Activated CD8-positive, alpha-beta memory T cell treated with anti-CD3 and anti-CD28 coated beads for 4 hours (primary cell): ENCODE measurements at places on chromosomes 2 and 18.

- DNase-seq = no peak
Measured at GRCh38 chr2:11942178-11942569, 195.7 kb downstream of the LPIN1 start.

- DNase-seq = no peak
Measured at GRCh38 chr2:190213441-190214335, 105.9 kb downstream of the HIBCH start.

- DNase-seq = no peak
Measured at GRCh38 chr2:208713066-208713745, 306.6 kb downstream of the PTH2R start.

- no peak for DNase-seq
Measured at GRCh38 chr2:150133623-150134022, 353.8 kb downstream of the RND3 start.

DNA sequence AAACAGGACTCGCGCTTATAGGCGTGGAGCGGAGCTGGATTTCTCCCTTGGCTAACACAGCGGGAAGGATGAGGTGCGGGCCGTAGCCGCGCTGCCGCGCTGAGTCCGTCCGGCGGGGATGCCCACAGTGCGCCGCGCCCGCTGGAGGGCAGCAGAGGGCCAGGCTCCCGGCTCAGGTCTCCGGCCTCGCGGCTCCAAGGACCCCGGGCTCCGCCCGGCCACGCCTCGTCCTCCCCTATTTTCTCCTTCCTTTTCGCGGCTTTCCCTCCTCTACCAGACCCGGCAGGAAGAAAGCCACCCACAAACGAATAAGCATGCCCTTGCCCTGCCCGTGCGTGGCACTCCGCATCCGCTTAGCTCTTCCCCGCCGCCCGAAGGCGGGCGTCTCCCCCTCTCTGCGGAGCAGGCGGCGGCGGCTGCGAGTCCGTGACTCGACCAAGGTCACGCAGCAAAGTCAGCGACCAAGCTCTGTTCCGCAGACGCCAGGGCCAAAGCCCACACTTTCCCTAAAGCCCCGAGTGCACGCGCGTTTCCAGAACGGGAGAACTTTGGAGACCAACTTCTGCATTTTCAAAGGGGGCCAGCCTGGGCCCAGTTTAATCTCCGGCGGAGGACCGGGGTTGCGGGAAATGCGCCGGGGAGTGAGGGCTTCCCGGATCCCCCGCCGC, 48.5 kb downstream of the KCNIP3 start:
- DNase-seq = no peak

DNA sequence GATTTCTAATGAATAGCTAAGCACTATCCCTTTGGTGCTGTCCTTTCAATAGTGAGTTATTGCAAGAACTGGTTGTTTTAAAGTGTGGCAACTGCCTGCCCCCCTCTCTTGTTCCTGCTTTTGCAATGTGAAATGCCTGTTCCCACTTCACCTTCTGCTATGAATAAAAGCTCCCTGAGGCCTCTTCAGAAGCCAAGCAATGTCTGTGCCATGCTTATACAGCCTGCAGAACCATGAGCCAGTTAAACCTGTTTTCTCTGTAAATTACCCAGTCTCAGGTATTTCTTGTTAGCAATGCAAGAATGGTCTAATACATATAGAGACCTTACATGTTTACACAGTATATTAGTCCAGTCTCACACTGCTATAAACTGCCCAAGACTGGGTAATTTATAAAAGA, 15.0 kb upstream of the METTL21A start:
- DNase-seq = no peak

DNA sequence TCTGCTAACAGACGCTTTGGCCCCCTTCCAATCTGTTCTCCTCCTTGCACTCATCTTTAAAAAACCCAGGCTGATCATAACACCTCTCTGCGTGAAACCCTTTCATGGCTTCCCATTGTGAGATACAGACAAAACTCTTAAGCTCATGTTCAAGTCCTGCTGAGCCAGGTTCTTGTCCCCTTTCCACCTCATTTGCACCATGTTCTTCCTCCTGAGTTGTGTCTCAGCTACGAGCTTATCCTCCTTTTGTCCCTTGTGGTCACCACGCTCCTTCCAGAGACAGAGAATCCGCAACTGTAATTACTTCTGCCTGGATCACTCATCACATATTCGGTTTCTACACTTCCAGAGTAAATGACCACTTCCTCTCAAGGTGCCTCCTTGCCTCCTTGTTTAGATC, 238.8 kb downstream of the ACTR3 start:
- no peak for DNase-seq

GRCh38 chr18:13934676-13935075, 19.3 kb upstream of the MC2R start:
- DNase-seq = no peak

DNA sequence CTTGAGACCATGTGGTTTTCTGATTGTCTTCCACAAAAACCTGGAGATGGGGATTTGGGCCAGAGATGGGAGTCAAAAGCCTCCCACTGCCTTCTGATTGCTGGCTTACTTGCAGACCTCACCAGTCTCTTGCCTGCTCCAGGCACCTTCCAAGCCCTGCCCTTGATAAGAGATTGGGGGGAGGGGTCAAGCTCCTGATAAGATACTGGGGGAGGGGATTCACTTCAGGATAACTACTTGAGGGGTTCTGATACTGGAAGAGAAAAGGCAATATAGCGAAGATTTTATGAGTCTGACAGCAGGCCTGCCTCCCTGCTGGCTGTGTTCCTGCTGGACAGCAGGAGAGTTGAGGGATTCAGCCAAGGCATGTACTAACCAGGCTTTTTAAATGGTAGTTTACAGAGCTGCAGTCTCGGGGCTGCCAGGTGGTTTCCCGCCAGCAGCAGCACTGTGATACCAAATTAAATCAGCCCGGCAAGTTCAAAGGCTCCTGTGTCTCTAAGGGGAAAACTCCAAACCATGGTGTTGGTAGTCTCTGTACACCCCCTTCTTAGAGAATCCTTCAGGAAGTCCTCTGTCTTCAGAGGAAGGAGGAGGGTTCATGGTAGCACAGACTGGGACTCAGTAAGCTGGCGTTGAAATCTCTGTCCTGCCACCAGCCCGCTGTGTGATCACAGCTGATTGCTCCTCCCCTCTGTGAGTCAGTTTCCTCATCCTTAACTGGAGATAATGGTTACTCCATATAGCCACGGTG, 58.3 kb downstream of the FBXO36 start:
- no peak for DNase-seq

GRCh38 chr2:88452565-88452905, at the start of gene FOXI3:
Gene FOXI3, minus strand, starts transcription at chr2:88452693. Its CDS starts 158 bp downstream, at chr2:88452535.
- DNase-seq = no peak

GRCh38 chr18:58402247-58402646, 226.6 kb downstream of the ALPK2 start:
- DNase-seq = no peak

- no peak for DNase-seq
Measured at GRCh38 chr2:218659988-218660358, 490 bp downstream of the BCS1L start.

- DNase-seq = no peak
Measured at GRCh38 chr2:129004485-129004884, 685.8 kb upstream of the HS6ST1 start.

GRCh38 chr2:130377491-130377890, 21.6 kb downstream of the PTPN18 start:
- DNase-seq = no peak

GRCh38 chr18:8858888-8859511, 153.6 kb downstream of the MTCL1 start:
- DNase-seq = no peak

DNA sequence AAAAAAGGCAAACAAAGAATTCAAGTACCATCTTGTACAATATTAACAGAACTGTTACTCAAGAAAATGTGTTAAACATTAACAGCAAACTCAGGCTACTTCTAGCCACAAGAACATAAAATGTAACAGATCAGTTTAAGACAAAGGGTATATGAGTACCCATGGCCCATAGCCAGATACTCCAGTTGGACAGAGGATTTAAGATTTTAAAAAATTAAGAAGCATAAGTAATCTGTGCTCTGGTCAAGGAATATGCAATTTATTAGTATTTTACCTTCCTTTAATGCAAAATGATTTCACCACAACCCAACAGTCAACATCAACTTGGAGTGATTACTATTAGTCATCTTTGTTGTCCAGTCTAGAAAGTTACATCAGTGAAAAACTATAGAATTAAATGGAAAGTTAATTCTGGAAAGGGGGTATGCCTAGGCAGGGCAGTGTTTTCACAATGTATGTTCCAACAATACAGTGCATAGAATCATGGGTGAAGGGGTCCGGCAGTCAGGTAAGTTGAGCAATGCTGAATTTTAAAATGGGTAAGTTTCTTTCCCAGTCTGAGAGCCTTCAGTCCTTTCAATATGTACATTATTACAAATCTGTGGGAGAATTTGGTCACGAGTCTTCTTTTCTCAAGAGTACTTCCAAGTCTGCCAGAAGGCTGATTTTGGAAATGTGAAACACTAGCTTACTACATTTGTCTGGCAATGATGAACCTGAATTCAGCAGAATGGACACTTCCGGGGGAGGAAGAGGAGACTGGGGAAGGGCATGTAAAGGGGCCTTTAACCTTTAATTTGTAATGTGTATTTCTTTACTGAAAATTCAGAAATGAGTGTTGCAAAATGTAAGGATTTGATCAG, 34.5 kb downstream of the SFT2D3 start:
- no peak for DNase-seq

- no peak for DNase-seq
Measured at GRCh38 chr18:76923485-76924085, 101.2 kb downstream of the ZNF236 start.

GRCh38 chr2:175282300-175282699, 100.8 kb upstream of the ATP5MC3 start:
- DNase-seq = no peak

GRCh38 chr2:50955081-50955480, 76.9 kb downstream of the NRXN1 start:
- DNase-seq = no peak

GRCh38 chr2:215423928-215424540, 11.8 kb downstream of the FN1 start:
- no peak for DNase-seq

- no peak for DNase-seq
Measured at GRCh38 chr2:142840436-142840835, 37.0 kb upstream of the KYNU start.

GRCh38 chr2:236848501-236848900, 237.2 kb upstream of the COPS8 start:
- DNase-seq = no peak

DNA sequence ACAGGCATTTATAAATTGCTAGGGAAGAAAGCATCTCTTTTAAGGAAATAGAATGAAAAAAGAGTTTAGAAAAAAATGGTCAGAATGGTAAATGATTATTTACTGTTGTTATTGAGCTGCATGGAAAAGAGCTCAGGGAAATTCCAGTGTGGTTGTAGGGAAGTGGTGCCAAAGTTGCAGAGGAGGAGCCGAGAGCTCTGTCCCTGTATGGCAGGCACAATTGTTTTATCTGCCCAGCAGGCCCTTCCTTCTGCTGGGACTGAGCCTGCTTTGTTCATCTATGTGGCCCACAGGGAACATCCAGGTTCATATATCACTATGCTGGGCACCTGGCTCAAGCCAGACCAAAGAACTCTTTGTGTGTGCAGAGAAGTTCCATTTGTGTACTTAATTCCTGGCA, 80.8 kb upstream of the AGAP1 start:
- DNase-seq = no peak

- no peak for DNase-seq
Measured at GRCh38 chr2:180848393-180848792, 132.0 kb upstream of the UBE2E3 start.

GRCh38 chr18:11293794-11294193, 144.4 kb upstream of the PIEZO2 start:
- DNase-seq = no peak

- DNase-seq = no peak
Measured at GRCh38 chr18:78006774-78007260, 757.2 kb downstream of the GALR1 start.

DNA sequence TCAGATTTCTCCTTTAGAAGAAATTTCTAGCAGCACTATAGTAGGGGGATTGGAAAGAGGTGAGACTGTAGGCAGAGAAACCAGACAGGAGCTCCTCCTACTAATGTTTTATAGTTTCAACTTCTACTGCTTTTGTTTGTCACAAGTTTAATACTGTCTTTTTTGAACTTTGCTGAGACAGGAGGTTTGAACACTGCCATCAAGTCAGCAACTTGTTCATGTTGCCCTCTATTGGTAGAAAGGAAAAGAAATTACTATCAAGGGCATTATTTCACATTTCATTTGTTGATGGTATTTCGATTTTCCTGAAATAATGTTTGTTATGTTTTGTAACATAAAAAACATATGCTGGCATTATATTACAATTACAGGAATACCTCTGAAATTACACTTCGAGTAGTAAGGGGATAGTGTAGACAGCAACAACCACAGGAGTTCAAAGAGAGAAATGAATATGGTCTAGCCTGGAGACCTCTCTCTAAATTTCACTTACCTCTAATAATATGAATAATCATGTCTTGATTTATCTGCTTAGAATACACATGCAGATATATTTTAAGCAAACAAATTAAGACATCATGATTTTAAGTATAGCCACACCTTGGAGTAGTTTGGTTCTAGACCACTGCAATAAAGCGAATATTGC, 12.4 kb upstream of the CCDC88A start:
- DNase-seq = no peak

DNA sequence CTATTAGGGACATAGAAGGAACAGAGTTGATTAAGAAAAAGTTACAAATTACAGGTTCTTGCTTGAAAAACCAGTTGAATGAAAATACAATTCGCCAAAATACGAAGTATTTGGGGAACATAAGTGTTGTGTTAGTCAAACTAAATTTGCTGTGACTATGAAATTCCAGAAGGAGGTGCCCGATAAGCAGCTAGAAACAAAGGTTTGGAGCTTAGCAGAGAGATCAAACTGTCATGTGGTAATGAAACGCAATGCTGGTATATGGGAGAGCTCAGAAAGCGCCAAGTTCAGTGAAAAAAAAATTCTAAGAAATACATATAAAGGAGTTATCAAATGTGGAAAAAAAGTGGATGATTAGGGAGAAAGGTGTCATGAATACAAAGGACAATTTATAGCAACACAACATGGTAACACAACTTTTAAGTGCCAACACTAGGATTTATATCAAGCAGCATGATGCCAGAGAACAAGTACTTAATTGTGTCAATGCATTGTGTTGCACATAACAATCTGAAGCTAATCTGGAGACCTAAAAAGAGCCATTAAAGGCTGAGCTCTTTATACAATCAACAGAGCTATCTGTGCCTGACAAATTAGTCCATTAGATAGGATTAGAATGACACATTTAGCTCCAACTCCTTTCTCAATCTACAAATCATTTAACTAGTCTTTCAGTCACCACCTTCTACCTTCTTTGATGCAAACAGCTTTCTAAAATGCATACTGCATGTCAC, 31.2 kb downstream of the SMAD2 start:
- DNase-seq = no peak
